ENCODE measurements at places on chromosomes 16 and 17.

DNA sequence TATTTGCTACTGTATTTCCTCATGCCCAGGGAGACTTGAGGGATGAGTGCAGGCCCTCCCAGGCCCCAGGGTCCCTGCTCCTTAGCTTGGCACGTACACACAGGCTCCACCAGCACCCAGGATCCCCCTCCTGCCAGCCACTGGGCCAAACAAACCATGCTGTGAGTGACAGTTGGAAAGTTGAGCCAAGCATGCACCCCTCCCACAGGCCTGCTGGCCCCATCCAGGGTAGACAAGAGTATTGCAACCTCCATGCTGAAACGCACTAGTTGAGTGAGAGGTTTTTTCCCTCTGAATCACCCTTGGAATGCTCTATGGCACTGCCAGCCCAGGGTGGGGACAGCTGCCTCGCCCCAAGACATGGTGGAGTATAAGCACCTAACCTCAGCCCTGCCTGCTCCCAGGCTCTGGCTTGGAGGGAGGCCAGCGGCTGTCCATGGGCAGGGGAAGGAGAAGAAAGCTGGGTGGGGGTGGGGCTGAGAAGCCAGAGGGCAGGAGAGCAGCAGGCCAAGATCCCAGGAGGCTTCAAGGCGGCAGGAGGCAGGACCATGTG is 49.6 kb downstream of the PITPNM3 start:
- DNase-seq, result peak; percentile 83

- no peak for DNase-seq
Measured at GRCh38 chr17:27283751-27284150, 10.2 kb upstream of the WSB1 start.

DNA sequence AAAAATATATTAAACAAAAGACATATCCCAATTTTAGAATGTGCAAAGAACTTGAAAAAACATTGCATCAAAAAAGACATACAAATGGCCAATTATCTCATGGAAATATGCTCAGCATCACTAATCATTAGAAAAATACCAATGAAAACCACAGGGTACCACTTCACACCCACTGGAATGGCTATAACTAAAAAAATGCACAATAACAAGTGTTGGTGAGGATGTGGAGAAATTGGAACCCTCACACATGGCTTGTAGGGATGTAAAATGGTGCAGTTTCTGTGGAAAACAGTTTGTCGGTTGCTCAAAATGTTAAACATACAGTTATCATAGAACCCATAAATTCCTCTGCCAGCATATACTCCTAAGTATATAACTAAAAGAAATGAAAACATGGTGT is 796 bp upstream of the PSMB6 start:
- no peak for DNase-seq

- DNase-seq, result peak; percentile 79
Measured at GRCh38 chr17:30530346-30531025, 53.3 kb downstream of the GOSR1 start.

GRCh38 chr16:1834096-1834495 is 7.1 kb downstream of the FAHD1 start:
- no peak for DNase-seq

Data from GM23248 (cell line).